ENCODE measurements at places on chromosomes 12 and 14.

- no peak for DNase-seq
Observed at GRCh38 chr12:55392032-55392795, 8.1 kb upstream of the OR6C65 start.

- DNase-seq = no peak
Observed at GRCh38 chr14:34548472-34548981, 9.0 kb upstream of the EAPP start.

GRCh38 chr12:119826661-119827445, 50.3 kb downstream of the CIT start:
- DNase-seq = no peak

DNA sequence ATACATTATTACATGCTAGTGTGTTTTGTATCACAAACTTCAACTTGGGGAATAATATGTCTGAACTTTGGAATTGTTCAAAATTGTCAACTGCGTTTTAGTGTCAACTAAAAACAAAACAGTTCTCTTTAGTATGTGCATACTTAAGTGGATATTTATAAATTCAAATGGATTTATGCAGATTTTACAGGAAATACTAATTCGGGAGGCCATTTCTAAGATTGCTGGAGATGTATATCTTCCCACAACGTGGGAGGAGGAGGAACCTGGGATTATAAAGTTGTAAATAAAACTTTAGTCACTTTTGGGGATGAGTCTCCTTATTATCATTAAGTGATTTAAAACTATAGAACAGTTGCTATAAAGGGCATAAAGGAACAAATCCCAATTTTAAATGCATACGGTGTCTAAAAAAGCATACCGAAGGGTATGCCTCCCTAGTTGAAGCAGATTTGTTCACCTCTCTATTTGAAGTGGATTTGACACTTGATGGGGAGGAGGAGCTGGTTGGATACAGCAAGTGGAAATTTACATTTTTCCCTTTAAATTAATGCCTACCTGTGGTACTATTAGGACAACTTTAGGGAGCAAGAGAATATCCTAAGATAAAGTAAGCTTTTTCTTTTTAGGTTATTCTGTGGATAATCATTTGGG, 2.7 kb downstream of the PDE3A start:
- no peak for DNase-seq

DNA sequence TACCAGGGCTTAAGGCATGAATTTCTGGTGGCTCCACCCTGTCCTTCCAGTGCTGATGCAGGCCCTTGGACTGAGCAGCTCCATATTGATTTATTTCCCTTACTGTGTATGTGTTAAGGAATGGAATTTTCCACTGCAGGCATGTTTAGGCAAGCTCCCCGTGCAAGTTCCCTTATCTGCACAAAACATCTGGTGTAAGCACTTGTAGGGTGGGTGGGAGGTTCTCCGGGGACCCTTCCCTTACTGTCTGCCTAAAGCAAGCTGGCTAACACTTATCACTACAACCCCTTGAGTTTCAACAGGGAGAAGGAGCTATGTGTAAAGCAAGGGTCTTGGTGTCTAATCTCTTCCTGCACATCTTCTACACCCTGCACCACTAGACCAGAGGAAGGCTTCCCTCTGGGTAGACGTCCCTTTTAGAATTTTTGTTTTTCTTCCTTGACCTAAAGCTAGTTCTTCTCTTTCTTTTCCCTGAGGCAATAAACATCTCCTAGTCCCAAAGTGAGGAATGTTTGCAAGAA, 22.0 kb upstream of the DRAM1 start:
- no peak for DNase-seq

- DNase-seq = no peak
Observed at GRCh38 chr12:13071305-13072280, 27.4 kb downstream of the FAM234B start.

GRCh38 chr12:124661341-124661740, 93.9 kb upstream of the NCOR2 start:
- DNase-seq = no peak

DNA sequence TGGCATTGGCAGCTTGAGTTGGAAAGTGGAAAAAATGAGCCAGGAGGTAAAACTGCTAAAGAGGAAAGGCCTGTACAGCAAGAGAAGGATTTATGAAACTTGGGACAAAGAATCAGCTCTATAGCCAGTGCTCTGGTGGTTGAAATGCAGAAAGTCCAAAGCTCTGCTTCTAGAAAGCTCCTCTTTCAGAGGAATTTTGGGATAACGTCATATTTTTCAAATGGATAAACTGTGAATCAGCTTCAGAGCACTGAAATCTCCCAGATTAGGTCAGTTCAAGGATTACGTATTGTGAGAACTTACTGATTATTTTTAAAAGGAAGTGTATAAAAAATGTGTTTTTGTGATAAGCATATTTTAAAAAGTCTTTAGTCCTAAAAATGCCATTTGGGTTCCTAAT, 203.1 kb upstream of the CNOT2 start:
- no peak for DNase-seq

DNA sequence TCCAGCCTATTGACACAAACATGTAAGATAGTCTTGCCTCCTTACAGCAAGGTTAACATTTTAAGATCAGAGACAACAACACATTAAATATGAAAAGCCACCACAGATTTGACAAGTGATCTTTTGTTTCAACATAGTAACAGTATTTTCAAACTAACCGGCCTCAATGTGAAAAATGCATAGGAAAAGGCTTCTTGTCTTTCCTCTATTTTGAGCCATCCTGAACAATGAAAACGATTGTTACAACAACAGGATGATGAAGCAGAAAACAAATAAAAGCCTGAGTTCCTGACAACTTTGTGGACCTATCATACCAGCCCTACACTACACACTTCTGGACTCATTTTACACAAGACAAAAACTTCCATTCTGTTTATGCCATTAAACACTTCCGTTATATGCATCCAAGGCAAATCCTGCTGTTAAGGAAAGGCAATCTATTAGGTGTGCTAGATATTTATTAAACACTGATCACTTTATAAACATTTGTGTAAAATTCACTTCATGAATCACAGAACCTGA, 37.3 kb downstream of the BAZ1A start:
- no peak for DNase-seq

DNA sequence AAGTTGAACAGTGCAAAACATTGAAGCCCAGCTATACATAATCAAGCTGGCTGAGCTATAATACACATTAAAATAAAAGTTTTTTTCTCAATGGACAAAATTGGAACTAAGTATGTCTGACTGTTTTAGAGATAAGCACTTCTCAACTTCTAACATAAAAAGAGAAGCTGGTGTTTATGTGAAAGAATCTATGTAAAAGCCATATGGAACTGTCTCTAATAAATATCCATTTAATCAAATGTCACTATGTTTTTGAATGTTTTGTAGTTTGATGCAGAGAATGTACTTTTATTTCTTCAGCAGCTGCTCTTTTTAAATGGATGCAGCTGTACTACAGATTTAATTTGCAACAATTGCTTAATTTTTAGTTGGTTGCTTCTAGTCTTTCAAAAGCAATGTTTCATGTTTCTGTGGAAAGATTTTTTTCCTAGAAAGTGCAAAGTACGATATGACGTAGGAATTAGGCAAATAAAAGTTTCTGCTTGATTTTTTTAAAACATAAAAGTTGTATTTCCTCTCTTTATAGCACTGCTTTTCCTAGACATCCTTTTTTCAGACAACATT, 114.2 kb downstream of the PDE3A start:
- no peak for DNase-seq

DNA sequence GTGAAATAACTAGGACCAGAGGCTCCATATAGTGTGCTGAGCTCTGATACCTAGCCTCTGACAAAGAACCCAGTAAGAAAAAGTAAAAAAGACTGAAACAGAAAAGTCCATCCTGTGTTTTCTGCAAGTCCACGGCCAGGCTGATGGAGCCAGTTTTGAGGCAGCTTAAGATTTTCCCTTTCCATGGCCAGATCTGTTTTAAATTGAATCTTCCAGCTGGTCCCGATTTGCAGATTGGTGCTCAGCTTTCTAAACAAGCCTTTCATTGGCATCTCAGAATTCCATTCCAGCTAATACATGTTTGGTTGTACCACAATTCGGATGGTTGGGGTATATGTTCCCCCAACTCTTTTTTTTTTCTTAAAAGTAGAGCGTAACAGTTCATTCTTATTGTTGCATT, 152.0 kb downstream of the DACT1 start:
- no peak for DNase-seq

DNA sequence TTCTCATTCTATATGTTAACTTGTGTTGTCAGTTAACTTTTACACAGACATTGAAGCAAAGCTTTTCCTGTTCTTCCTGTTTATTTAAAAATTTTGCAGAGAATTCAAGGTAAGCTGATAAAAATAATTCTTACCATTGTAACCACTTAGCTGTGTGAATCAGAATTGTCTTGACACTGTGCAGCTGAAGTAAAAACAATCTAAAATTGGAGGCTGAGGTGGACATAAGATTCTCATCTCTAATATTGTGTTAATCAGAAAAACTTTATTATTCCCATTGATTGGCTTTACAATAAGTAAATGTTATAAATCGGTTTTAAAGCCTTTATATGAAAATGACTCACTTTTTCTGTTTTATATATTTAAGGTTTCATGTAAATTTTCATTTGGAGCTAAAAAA, 240.3 kb upstream of the PLEKHG7 start:
- DNase-seq = no peak

GRCh38 chr12:45572114-45572513, 157.4 kb upstream of the ARID2 start:
- no peak for DNase-seq

DNA sequence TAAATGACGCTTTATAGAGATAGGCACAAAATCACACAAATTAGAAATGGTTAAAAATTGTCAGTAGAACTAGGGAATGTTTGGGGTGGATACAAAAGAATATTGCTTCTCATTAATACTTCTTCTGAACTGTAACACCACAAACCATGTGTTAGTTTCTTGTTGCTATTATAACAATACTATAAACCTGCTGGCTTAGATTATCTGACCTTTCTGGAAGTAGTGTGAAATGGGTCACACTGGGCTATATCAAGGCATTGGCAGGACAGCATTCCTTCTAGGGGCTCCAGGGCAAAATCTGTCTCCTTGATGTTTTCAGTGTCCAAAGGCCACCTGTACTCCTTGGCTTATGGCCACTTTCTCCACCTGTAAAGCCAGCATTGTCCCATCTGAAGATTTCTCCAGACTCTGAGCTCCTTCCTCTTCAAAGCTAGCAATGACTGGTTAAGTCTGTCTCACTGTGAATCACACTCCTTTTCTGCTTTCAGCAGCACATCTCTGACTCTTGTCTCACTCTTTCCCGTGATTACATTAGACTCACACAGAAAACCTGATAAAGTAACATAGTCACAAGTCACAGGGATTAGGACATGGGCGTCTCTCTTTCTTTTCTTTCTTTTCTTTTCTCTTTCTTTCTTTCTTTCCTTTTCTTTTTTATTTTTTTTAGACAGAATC, 86.3 kb downstream of the SLC15A4 start:
- DNase-seq = no peak

DNA sequence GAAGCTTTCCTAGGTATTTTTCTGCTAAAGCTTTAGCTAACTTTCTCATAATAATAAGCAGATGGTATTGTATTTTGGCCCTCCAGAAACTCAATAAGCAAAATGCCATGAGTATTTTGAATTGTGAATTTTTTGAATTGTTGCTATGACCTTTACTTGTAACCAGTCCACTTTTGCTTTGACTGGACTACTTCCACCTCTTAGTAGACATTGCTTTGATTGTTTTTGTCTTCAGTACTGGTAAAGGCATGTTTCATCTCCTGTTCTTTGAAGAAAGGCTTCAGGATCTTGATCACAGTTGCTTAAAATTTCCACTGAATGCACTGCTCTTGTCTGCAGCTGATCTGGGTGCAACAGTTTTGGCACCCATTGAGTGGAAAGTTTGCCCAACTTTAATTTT, 102.3 kb downstream of the TRMT5 start:
- no peak for DNase-seq

DNA sequence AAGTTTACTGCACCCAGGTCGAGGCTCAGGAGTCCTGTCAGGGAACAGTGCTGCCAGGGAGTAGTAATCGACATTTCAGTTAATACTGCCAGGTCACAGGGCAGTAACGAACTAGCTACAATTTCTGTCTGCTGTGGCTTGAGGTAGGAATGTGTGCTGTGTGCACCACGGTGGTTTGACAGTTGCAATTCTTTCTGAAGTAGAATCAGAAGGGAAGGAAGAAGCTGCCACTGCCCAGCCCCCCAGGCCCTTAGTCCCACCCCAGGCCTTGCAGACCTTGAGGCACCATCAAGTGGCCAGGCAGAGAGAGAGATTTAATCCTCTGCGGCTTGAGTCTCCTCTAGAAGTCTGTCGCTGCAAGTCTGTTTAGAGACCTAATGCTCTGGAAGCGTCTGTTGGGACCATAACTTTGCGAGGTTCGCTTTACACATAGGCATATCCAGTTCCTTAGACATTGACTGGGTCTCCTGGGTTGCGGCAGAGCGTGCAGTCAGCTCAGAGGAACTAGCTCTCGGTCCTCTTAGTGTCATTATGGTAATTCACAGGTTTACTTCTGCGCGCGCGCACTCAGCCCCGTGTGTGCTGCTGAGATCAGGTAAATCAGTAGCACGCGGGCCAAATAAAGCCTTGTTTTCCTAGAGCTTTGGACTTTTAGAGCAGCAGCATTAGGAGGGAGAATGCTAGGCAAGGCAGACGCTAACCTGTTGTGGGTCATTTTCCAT, 9.8 kb downstream of the NKX2-1 start:
- DNase-seq = no peak

- DNase-seq = no peak
Observed at GRCh38 chr12:57604454-57604991, at the start of gene DTX3. Gene DTX3 (plus strand): TSS chr12:57604824. CDS start chr12:57606518, 1,694 bp downstream.

DNA sequence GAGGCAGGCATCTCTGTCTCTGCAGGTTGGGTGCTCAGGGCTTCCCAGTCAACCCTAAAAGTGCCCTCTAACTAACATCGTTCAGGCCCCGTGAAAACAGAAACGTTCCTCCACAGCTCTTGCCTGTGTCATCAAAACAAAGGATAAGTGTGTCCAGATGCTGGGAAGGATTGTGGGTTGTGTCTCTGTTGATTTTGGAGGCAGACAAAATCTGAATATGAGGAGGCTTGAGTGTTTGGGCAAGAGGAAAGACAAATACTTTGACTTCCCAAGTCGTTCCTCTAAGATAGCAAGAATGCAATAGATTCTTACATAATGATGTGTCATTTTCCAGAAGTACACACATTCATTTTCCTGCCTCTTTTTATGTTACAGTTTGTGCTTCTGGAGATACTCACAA, 52.9 kb downstream of the SERPINA3 start:
- DNase-seq = no peak

GRCh38 chr14:102590667-102591099, 1.8 kb upstream of the RCOR1 start:
- no peak for DNase-seq

DNA sequence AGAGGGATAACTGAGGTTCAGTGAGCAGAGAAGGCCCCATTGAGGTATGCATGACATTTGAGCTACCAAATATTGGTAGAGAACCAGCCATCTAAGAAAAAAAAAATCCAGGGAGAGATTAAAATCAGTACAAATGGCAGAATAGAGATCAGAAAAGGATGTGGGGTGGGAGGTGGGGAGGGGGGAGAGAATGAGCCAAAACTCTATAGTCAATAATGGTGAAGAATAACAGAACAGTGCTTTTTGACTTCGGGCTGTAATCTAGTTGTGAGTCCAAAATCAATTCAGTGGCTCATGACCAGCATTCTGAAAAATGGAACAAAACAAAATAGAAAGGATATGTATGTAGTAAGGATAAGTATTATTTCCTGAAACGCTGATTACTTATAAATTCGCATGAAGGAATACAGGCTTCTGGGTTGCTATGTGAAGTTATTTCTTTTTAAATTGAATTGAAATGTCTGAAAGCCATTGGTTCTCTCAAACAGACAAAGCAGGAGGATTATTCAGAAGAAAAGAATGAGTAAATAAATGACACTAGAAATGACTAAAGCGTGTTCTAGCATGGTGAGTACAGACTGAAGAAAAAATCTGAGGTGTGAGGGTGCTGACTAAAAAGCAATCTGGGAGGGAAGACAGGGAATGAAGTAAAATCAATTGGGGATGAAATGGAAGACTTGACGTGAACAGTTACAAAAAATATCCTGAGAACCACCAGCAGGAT, 72.4 kb downstream of the ATP2B1 start:
- DNase-seq = no peak

All from stimulated activated CD8-positive, alpha-beta memory T cell treated with anti-CD3 and anti-CD28 coated beads, Interleukin-4, amount 100 ng/mL, for 4 hours (primary cell).